ENCODE measurements at places on chromosomes 3 and 15.

DNA sequence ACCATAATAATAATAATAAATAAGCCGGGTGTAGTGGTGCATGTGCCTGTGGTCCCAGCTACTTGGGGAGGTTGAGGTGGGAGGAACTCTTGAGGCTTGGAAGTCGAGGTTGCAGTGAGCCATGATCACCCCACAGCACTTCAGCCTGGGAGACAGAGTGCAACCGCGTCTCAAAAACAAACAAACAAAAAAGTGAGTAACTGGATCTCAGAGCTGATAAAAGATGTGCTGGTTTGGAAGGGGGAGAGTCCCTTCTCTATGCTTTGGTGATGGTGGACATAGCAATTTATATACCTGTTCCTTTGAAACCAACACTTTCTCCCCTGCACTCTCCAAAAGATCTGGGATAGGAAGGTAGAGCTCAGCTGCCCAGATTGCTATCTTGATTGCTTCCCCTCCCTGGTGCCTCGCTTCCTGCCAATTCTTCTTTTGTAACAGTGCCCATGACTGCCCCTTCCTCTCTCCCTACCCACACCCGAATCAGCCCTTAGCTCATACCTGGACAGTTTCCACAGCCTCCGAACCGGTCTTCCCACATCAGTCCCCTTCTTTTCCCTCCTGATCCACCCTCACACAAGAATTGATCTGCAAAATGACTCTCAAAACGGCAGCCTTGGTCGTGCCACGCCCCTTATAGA is 55.1 kb upstream of the UBE2E1 start:
- DNase-seq = no peak

GRCh38 chr3:55201779-55202178 is 273.9 kb upstream of the LRTM1 start:
- no peak for DNase-seq

GRCh38 chr3:134082582-134082981 is 52.9 kb upstream of the SLCO2A1 start:
- no peak for DNase-seq

DNA sequence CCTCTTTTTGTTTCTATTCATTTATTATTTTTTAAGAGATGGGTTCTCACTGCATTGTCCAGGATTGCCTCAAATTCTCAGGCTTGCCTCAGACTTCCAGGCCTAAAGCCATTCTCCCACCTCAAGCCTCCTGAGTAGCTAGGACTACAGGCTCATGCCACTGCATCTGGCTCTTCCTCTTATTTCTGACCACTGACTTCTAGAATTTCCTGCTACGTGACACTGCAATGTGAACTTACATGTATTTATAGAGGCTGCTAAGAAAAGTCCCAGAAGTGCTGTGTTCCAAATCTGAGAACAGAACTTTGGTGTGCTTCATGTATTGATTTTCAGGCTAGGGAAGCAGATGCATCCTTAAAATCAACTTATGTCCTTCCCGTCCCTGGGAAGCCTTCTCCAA is 407.4 kb downstream of the RSL24D1 start:
- DNase-seq = no peak

DNA sequence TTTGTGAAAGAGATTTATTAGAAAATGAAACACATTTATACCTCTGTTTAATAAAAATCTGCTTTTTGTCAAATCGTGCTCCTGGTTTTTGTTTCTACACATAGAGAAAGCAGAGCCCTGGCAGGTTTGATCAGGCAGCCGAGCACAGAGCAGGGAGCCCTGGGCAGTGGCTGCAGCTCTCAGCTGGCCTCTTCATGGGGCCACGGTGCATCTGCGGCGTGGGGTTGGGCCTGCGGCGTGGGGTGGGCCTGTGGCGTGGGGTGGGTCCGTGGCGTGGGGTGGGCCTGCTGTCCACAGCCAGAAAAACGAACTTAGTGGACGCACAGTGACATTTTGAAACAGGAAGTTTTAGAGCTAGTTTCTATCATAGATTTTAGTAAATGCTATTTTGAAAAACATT is 10.6 kb downstream of the GOLGA6L2 start:
- DNase-seq = no peak

- no peak for DNase-seq
Observed at GRCh38 chr3:39264053-39264452, 15.8 kb downstream of the CX3CR1 start.
